ENCODE measurements at places on chromosomes 11 and 22.
A peak's percentile ranks its signal among the peaks of the same experiment; 100 is the strongest.

DNA sequence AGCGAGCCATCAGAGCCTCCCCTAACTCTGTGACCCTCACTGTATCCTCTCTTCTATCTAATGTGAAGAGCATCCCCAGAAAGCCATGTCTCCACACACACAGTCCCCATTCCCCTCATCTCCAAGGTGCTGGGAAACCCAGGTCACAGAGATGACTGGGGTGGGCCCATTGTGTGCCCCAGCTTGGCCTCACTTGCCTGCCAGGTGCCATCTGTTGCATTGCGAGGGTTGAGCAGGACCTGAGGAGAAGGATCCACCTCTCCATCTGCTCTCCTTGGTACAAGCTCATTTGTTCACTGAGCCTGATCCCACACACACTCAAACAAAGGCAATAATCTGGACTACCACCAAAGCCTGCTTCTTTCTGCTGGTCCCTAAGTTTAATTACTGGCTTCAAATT lies 118.8 kb downstream of the SPATA19 start:
- DNase-seq = no peak

- DNase-seq = no peak
Observed at GRCh38 chr22:47813661-47814060, 1051.2 kb downstream of the TBC1D22A start.

DNA sequence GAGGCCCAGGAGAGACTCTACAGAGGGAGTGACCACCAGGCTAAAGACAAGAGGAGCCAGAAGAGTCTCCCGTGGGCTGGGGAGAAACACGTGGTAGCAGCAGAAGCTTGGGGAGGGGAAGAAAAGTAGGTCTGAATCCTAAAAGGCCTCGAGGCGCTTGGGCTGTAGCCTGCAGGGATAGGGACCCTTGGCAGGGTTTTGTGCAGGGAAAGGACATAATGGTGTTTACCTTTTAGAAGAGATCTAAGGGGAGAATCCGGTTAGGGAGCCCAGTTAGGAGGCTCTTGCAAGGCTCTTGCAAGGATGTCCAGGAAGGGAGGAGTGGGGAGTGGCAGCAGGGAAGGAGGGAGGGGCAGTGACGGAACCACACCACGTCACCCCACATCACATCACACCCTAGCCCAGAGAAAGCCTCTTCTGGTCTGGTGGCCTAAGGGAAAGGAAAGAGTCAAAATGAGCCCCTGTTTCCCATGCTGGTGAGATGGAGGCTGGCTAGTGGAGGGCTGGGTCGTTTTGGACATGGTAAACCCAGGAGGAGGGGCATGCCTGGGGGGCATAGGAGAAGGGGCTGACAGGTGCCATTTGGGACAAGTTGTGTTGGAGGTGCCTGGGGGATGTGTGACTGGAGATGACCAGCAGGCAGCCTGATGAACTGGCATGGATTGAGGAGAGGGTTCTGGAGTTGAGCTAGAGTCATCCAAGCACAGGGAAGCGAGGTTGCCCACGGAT lies 6.2 kb upstream of the FAM83F start:
- DNase-seq = no peak

GRCh38 chr22:50604256-50605001 lies 3.8 kb downstream of the MAPK8IP2 start:
- DNase-seq = no peak

DNA sequence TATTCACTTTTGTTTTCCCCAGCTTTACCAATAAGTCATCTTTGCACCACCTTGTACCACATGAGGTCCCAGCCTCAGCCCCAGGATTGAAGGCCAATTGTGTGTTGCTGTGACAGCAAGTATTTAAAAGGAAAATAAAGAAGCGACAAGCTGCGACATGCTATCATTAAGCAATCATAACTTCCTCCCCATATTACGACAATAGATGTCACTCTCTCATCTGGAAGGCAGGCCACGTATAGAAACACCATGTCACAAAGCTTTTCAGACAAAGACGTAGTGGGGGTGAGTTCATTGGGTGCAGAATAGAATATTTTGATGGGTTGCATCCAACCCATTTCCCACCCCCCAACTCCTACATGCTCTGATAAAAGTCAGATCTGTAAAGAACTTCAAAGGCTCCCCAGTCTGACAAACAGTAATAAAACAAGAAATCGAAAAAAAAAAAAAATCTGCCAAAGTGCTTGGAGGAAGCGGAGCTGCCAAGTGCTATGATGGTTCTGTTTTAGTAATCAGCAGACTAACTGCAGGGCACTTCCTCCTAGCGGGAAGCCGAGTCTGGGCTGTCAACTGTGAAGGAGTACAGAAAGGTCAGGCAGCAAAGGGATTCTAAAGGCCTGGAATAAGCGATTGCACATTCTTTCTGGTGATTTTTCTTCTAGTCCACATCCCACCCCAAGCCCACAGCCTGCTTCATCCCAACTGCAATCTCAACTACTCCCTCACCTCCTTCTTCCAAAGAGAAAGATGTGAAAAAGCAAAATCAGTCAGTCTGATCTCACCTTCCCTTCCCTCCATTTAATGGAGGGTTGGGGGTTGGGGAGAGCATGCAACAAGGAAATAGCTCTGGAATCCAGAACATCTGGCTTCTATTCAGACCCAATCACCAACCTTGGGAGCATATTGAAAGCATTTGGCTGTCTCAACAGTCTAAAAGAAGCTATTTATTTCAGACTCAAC lies 131.4 kb upstream of the UBASH3B start:
- DNase-seq = peak; percentile 24

GRCh38 chr11:132718711-132719671 lies 813.3 kb downstream of the OPCML start:
- DNase-seq = no peak

GRCh38 chr11:70825893-70826540 lies 426.4 kb downstream of the SHANK2 start:
- DNase-seq = no peak

GRCh38 chr22:22802339-22802970 lies 85.2 kb upstream of the IGLL5 start:
- no peak for DNase-seq

DNA sequence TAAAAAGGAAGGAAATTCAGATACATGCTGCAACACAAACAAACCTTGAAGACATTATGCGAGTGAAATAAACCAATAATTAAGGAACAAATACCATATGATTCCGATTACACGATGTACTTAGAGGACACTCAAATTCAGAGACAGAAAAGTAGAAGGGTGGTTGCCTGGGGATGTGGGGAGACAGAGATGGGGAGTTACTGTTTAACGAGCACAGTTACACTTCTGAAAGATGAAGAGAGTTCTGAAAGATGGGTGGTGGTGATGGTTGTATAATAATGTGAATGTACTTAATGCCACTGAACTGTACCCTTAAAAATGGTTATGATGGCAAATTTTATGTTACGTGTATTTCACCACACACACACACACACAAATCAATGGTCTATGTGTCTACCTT lies 14.7 kb downstream of the ZBTB44 start:
- no peak for DNase-seq

GRCh38 chr11:38538866-38539680 lies 1941.0 kb upstream of the RAG2 start:
- DNase-seq = no peak

DNA sequence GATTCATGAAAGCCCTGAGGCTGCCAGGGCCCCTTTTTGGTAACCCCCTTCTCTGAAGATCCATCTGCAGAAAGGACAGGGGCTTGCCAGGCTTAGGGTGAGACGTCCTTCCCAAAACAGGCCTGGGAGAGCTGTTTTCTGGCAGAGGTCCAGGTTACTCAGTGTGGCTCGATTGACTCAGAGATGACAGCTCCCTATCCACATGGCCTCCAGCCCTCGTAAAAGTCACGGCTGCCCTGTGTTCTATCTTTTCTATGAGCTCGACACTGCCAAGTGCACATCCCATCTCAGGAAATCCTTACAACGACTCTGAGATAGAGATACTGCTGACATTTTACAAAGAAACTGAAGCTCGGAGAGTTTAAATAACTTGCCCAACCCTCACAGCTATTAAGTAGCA lies 20.4 kb downstream of the ADAMTS8 start:
- no peak for DNase-seq

DNA sequence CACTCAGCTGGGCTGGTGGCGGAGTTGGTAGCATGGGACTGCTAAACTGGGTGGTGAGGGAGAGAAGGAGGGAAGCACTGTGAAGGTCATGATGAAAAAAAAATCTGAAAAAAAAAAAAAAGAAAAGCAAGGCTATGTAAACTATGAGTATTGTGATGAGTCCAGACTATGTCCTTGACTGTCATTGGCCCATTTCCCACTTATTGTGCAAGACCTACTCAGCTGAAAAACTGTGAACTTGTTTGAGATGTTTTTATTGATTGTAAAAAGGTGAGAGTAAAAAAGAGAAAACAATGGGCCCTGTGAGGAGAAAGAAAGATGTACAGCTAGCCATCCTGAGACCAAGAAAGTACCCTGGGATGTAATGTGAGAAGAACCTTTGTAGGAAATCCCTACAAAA lies 798.4 kb upstream of the TENM4 start:
- no peak for DNase-seq

- DNase-seq = no peak
Observed at GRCh38 chr11:126863294-126863997, 137.1 kb downstream of the KIRREL3 start.

DNA sequence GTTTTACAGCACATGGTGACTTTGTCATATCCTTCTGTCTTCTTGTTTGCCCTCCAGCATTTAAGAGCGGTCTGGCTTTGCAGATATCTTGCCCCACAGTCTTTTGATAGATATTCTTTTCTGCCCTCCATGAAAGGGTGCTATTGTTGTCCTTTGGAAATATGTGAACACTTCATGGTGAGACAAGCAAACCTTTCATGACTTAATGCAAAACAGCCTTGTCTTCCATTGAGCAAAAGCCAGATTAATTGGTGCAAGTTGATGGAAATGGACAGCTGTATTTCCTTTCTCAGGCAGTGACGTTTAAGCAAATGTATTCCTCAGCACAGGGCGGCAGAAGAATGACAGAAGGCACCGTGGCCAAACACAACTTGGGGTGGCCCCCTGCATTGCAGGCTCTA lies 4.4 kb downstream of the DCPS start:
- no peak for DNase-seq

- peak; percentile 4 for DNase-seq
Observed at GRCh38 chr11:20337526-20338154, 25.9 kb upstream of the HTATIP2 start.

- no peak for DNase-seq
Observed at GRCh38 chr11:115580927-115581680, 76.9 kb upstream of the CADM1 start.

DNA sequence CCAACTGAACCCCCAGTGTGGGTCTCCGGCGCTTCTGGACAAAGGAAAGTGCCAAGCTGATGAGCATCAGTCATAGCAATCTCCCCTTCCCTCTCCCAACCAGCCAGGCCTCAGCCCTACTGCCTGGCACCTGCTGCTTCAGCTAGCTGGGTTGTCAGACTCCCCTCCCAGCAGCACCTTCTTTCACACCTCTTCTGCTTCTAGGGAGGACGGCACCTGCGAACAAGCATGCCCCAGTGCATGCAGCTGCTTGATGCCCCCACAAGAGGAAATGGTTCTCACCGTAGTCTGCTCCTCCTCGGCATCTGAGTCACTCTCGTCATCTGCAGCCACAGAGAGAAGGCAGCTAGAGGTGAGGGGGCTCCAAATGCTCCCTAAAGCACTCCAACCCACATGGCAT lies 25.4 kb downstream of the THOC5 start:
- DNase-seq = no peak
